Tongue (tissue), 3 donors: ENCODE measurements at places on chromosomes 12 and 14.

DNA sequence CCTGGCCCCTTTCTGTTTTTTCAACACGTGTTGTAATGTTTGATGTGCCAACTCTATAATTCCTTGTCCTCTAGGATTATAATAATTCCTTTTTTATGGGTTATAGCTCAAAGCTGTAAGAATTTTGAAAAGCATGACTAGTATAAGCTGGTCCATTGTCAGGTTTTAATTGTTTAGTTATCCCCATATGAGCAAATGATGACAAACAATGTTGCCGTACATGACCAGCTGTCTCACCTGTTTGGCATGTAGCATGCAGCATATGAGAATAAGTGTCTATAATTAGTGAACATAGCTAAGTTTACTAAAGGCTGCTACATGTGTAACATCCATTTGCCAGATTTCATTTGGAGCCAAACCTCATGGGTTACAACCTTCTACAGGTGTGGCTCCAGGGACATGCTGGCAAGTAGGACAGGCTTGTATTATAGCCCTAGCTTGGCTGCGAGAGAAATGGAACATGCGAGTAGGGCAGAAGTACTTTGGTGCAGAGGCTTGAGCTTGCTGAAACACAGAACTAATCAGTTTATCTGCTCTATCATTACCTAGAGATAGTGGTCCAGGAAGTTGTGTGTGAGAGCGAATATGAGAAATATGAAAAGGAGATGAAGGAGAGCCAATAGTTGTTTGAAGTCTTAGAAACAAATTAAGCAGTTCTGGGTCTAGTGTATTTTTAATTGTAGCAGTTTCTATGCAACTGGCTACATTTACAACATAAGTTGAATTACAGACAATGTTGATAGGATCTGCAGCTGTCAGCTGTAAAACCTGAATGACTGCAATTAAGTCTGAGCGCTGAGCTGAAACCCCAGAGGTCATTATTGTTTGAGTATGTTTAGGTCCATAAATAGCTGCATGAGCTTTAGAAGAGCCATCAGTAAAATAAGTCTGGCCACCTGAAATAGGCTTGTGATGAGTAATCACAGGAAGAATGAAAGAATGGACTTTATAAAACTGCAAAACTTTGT, 22.6 kb upstream of the MAPKAPK5 start:
- peak; percentile 47 for DNase-seq

GRCh38 chr14:75334549-75335051, 56.0 kb downstream of the FOS start:
- peak; percentile 30 for DNase-seq

GRCh38 chr12:49137476-49137875, 6.3 kb upstream of the TUBA1B start:
- DNase-seq = no peak

DNA sequence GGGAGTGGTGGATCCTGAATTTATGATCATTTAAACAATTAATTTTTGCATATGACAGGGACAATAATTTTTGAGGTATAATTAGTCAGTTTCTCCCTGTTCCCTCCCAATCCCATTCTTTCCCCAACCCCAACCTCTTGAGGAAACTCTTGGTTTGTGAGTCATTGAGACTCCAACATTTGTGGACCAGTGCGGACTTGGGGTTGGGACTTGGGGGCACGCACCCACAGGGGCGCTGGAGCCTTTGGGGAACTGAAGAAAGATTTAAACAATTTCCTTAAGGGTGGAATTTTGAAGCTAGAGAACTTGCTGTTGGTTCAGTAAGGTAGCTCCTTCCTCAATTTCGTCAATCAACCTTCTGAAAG, 17.4 kb upstream of the PTGR2 start:
- DNase-seq = no peak

DNA sequence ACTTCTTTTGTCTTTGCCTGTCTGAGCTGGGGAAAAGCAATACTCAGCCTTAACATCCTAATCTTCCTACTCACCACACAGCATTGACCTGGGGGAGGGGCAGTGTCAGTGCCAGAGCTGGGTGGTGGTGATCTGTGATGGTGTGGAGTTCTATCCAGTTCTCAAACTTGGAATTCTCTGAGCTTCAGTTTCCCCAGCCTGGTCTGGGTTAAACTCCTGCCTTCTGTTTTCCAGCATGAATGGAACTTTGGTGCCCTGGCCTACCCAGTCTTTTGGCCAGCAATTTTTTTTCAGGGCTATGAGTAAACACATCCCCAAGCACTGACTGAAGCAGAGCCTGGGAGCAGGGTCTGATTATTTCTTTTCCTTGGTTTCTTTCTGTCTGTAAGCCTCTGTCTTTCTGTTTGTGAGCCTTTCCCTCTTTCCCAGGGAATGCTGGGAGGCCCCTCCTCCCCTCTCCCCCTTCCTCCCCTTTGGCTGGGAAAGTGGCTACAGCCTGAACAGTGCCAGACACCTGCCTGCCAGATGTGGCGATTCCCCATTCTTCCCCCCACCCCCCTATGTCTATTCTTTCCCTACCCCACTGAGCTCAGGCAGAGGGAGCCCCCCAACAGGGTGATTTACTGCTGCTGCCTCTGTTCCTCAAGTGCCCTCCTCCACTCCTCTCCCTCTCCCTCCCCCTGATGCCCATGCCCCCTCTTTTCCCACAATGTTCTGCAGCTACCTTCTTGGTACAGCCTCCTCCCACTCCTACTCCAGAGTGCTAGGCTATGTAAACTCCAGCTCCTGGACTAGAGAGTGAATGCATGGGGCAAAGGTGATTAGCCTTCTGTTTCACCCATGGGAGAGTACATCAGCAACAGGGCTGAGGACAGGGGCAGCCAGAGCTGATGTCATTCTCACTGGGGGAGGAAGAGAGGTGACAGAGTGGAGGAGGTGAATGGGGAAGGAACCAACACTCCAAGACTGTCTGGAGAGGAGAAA, 11.1 kb downstream of the GPR84 start:
- DNase-seq = peak; percentile 88

- no peak for DNase-seq
Observed at GRCh38 chr14:99009871-99010270, 262.1 kb downstream of the BCL11B start.

DNA sequence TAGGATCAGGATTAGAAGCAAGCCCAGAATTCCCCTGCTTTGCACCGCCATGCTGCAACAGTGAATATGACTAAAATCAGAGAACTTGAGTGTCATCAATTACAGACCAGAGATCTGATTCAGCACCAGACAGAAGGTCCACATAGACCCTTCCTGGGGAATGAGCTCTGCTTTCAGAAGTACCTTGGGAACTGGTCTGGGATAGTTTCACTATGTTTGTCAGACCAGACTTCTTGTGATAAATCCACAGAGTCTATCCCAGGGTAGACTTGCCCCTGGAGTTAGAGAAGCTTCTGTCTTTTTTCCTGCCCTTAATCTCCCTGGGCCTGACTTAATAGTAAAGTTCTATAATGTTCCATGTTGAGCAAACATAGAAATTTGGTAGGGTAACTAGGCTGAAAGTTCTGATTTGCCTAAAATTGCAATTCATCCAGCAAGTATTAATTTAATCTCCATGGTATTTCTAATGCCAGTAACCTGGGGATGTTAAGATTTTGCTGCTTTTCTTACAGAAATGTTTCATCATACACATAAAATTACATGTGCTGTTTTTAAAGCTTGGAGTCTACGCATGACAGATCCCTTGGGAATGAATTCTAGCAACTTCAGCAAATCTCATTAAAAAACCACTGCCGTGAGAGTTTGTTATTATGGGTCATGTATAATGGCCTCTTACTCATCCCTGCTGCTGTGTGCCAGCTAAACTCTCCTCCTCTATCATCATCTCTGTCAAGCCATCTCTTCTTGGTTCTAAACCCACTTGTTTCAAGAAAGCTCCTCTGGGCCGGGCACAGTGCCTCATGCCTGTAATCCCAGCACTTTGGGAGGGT, 61.3 kb upstream of the METAP2 start:
- no peak for DNase-seq

GRCh38 chr12:116060764-116061163, 216.7 kb downstream of the MED13L start:
- DNase-seq = no peak

DNA sequence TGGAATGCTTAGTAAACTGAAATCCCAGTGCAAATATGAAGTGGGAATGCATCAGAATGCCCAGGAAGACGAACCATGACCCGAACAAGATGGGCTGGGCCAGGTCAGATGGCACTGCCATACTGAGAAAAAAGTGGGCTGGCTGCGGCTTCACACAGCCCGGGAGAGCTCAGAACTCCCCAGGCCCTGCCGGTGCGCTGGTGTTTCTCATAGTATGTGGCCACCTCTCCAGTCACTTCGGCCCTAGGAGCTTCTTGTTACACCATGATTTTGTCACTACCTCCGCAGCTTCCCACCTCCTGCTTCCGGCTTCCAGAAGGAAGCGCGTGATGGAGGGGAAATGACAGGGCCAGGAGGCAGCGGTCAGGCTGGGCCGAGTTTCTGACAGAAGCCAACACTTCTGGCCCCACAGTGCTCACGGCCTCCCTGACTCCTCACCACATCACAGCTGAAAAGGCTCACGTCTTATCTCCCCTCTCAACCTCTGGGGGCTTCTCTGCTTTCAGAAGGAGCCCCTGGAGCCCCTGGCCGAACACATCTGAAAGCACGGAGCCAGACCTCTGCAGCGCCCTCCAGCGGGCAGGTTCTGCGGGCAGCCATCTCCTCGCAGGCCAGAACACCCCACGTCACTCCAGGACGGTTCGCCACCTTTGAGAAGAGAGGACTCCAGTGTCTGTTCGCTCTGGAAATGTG, 30.7 kb downstream of the DAD1 start:
- DNase-seq = no peak

DNA sequence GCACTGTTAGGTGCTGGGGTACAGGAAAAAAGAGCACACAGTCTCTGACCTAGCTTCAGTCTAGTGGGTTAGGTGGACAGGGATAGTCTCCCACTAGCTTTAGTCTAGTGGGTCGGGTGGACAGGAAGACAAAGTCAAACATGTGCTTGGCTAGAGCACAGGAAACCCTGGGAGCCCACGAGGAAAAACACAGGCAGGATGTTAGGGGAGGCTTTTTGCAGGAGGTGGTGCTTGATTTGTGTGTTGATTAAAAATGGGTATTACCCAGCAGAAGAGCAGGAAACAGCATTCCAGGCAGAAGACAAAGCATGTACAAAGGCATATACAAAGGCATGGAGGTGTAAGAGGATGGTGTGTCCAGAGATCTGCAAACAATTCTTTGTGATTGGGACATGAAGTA, 23.3 kb downstream of the SLC38A2 start:
- DNase-seq = no peak

DNA sequence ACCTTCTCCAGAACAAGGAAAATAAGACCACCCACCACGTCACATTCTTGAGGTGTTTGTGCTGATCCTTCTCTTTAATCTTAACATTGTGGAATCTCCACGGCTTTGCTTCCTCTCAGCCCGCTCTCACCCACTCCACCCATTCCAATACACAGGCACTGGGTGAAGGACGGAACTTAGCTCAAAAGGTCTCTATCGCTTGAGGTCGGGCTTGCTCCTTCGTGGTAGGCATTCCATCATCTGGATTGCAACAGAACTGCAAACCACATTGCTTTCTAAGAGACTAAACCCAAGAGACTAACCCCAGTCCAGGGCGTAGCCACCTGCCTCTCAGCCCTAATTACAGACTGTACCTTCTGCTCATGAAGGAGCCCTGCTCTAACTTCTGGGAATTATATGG, 24.0 kb upstream of the MDM2 start:
- DNase-seq = no peak

DNA sequence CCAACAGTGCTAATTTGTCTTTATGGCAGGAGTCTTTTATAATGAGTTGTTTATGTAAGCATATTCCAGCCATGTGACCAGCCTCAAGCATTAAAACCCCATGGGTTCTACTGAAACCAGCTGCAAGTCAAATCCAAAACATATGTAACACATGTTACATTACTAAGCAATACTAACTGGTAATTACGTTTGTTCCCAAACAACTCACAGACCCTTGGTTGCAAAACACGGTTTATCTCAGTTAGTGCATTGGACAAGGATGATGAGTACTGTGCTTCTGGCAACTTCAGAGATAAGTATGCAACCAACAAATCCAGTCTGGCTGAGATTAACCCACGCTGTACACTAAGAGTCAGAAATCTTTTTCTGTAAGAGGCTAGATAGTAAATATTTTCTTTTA, 110.1 kb upstream of the FAR2 start:
- peak; percentile 69 for DNase-seq

DNA sequence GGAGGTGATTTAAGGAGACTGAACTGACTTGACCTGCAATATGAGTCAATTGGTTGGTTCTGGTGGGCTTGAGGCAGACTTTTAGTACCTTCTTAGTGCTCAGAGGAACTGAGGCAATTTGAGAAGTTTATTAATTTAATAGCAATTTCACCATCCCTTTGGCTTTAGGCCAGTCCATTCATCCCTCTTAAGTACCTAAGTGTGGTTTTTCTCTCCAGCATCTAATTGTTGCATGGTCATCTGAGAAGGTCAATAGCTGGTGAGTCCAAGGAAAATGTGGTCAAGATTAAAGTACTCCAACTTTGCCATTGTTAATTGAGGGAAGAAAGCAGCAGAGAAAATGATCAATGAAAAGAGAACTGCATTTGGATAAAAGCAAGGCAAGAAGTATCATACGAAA, 115.4 kb upstream of the DYRK2 start:
- DNase-seq = no peak

GRCh38 chr14:39374851-39375250, 57.4 kb downstream of the FBXO33 start:
- no peak for DNase-seq

DNA sequence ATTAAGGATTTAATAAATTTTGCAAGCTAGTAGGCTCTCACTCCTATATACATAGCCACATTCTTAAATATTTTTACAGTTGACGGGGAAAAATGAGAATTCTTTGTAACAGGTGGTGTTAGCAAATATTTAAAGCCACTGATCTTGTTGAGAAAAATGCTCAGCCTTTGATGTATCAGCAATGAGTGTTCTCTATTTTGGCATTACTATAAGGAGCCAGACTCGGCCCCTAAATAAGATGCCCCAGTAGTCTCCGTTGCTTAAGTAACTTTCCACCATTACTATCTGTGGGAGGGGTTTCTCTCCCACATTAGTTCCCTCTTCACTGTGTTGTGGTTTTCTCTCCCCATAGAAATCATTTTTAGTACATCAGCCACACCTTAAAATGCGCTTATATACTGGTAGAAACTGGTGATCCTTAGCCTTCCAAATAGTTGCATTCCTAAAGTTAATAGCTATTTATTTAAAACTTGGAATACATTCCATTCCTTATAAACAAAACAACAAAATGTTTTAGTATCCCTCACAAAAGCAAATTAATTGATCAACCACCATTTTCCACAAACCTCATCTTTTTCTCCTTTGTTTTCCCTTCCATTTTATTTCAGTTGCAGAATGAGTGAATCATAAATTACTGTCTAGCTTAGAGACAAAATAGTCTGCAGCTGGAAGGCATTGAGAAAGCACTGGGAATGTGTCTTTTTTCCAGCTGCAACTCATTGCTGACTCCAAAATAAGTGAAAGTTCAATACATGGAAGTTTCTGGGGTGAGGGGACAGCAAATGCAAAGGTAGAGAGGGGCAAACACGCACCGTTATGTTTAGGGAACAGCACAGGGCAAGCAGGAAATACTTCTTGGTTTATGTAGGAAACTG, 84.7 kb upstream of the FERMT2 start:
- peak; percentile 32 for DNase-seq
